ENCODE measurements at places on chromosomes 6 and 20.

GRCh38 chr6:145539831-145540230, 195.5 kb downstream of the EPM2A start:
- DNase-seq, result no peak

- no peak for DNase-seq
Measured at GRCh38 chr6:157215717-157216116, 107.6 kb downstream of the TMEM242 start.

- DNase-seq, result no peak
Measured at GRCh38 chr6:124482071-124482491, 480.2 kb upstream of the RNF217 start.

DNA sequence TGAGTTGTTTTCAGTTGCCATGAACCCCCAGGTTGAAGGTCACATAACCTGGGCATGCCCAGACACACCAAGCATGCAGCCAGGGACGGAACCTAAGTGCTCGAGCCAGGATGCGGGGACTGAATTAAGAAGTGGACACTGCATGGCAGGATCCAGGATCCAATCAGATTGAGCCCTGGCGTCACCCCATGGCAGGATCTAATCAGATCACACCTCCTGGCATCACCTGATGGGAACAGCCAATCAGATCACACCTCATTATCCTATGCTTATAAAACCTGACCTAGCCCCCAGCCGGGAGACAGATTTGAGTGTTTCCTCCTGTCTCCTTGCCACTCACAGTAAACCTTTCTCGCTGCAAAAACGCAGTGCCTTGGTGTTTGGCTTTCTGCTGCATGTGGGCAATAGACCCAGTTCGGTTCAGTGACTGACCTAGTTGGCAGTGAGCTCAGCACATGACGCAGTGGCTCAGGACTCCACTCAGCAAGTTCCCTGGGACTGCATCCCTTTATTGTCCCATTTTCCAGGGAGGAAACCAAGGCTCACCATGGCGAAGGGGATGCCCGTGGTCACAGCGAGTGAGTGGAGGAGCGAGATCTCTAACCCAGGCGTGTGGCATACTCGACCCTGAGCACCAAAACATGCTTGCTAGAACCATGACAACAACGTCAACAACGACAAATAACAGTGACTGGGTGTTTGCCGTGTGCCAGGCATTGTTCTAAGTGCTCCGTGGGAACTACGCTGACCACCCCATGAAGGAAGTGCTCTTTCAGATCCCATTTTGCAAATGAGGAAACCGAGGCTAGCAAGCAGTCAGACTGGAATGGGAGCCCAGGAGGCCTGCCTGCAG, 66.3 kb downstream of the RBM38 start:
- DNase-seq, result no peak

GRCh38 chr20:45781391-45781931, 10.2 kb downstream of the WFDC3 start:
- no peak for DNase-seq

DNA sequence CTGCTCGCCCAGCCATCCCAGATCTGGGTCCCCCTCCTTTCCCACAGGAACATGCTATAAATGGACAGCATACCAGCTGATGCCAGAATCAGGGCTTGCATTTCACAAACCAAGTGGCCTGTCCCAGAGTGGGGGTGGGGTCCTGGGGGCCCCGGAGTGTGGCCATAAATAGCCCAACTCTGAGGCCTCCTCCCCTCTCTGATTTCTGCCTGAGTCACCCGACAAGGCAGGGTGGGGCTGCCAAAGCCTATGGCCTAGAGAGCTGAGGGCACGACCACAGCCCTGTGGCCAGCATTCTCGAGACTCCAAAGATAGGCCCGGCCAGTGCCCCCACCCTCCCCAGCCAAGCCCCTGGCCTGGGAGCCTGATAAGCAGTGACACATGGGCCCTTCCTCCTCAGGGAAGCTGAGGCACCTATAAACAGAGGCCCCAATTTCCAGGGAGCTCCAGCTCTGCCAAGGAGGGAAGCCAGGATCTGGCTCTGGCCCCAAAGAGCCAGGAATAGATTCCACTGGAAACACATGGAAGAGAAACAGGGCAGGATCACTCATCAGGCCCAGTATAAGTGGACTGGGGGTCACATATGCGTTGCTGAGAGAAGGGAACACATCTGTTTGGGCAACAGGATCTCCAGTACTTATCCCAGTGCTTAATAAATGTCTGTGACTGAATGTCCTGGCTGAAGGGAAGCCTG, 20.3 kb downstream of the SNTA1 start:
- DNase-seq, result no peak

- DNase-seq, result no peak
Measured at GRCh38 chr20:56501116-56501515, 23.4 kb upstream of the FAM209A start.

DNA sequence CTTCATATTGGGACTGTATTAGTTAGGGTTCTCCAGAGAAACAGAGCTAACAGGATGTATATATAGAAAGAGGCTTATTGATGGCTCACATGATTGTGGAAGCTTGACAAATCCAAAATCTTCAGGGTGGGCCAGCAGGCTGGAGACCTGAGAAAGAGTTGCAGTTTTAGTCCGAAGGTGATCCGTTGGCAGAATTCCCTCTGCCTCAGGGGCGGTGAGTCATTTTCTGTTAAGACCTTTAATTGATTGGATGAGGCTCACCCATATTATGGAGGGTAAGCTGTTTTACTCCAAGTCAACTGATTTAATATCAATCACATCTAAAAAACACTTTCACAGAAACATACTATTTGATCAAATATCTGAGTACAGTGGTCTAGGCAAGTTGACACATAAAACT, 113.6 kb downstream of the FLRT3 start:
- no peak for DNase-seq

GRCh38 chr6:139474145-139475108, 100.0 kb upstream of the CITED2 start:
- peak; percentile 43 for DNase-seq

GRCh38 chr6:152893187-152893586, 89.7 kb downstream of the FBXO5 start:
- DNase-seq, result no peak

GRCh38 chr6:47096211-47096895, 54.2 kb upstream of the ADGRF1 start:
- no peak for DNase-seq

- no peak for DNase-seq
Measured at GRCh38 chr6:39753725-39754045, 28.5 kb upstream of the KIF6 start.

DNA sequence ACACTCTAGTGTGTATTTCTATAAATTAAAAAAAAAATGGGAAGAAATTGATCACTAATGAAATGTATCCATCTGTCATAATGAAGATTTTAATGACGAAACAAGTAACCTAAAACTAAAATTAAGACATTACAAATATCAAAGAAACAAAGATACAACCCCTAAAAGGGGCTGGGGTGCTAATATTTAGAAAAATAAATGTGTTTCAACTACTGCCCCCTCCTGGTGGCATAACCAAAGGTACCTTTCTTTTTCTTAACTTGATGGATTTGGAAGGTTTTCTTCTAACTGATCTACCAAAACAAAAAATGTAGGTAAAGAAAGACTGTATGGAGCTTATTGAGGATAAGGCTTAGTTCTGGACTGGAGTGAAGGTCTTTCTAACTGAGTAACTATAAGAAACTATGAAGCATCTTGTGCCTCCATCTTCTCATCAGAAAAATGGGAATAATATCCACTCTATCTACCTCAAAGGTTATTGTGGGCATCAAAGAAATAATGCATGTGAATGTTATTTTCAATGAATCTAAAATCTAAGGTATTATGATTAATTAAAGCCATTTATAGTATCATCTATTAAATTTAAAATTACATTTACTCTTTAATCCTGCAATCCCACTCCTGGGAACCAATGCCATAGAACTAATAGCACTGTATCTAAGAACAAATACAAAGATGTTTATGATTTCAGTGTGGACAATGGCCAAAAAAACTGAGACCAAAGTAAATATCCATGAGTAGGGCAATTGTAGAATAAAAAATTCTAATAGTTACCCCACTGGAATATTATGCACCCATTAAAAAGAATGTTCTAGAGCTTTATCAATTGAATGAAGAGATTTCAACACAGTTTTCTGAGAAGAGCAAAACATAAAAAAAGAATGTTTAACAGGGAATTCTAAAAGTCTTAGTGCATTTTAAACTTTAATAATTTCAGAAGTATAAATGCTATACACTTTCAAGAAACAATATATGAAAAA, 117.2 kb downstream of the BACH2 start:
- no peak for DNase-seq

- no peak for DNase-seq
Measured at GRCh38 chr6:15065261-15065989, 180.4 kb upstream of the JARID2 start.

GRCh38 chr6:30887901-30888815, 3.8 kb downstream of the DDR1 start:
- no peak for DNase-seq

- DNase-seq, result no peak
Measured at GRCh38 chr6:33634946-33635345, 13.8 kb downstream of the ITPR3 start.

DNA sequence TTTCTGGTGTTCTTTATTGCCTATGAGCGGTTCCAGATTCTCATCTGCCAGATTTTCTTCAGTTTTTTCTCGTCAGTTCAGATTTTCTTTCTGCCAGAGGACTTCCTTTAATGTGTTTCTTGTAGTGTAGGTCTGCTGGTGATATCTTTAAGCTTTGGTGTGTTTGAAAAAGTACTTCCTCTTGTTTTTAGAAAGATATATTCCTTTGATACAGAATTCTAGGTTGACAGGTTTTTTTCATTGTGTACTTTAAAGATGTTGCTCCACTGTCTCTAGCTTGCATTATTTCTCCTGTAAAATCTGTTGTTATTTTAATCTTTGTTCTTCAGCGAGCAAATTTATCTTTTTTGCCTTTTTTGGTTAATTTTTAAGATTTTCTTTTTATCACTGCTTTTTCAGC, 36.9 kb downstream of the ASXL1 start:
- DNase-seq, result no peak

GRCh38 chr6:156622185-156622584, 155.0 kb upstream of the ARID1B start:
- DNase-seq, result no peak

- DNase-seq, result no peak
Measured at GRCh38 chr20:859751-860231, 26.3 kb downstream of the FAM110A start.

- no peak for DNase-seq
Measured at GRCh38 chr6:31882344-31882743, 3.5 kb upstream of the SLC44A4 start.

- DNase-seq, result peak; percentile 76
Measured at GRCh38 chr6:99520855-99521632, 5.8 kb upstream of the USP45 start.

DNA sequence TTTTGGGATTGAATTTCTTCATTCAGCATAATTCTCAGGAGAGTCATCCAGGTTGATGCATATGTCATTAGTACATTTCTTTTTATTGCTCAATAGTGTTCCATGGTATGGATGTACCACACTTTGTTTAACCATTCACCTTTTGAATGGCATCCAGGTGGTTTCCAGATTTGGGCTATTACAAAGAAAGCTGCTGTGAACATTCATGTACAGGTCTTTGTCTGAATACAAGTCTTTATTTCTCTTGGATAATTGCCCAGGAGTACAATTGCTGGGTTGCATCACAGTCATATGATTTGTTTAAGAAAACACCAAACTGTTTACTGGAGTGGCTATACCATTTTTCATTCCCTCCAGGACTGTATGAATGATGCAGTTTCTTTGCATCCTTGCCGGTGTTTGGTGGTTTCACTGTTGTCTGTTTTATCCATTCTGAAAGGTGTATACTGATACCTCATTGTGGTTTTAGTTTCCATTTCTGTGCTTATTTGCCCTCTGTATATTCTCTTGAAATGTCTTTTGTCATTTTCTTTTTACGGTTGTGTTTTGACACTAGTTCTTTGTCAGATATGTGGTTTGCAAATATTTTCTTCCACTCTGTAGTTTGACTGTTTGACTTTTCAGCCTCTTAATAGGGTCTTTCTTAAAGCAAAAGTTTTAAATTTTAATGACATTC, 8.8 kb downstream of the CDKAL1 start:
- peak; percentile 99 for DNase-seq

- no peak for DNase-seq
Measured at GRCh38 chr6:170345662-170346061, 39.1 kb downstream of the FAM120B start.

- no peak for DNase-seq
Measured at GRCh38 chr6:33827546-33828451, 24.0 kb upstream of the MLN start.

DNA sequence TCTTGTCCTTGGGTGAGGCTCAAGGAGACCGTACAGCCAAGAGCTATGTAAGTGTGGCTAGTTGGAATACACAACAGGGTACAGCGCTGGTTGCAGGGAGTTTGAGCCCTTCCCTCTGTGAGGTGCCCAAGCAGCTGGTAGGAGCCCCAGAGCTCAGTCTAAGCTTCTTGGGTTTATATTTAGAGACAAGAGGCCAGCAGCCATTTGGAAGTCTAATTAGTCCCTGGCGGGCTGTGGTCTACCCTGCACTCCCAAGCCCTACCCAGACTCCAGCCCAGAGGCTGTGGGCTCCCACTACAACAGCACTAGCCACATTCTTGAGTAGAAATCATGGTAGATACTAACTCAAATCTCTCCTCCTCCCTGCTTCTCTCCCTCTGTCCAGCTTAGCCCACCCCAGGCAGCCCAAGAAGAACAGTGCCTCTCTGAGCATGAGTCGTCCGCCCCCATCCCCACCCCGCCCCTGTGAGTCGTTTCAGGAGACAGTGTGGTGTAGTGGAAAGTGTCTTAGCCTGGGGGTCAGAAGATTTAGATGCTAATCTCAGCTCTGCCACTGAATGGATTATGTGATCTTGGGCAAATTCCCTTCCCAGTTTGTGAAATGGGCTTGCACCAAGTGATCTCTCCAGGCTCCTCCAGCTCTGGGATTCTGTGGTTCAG, 37.8 kb downstream of the EIF2S2 start:
- DNase-seq, result no peak

DNA sequence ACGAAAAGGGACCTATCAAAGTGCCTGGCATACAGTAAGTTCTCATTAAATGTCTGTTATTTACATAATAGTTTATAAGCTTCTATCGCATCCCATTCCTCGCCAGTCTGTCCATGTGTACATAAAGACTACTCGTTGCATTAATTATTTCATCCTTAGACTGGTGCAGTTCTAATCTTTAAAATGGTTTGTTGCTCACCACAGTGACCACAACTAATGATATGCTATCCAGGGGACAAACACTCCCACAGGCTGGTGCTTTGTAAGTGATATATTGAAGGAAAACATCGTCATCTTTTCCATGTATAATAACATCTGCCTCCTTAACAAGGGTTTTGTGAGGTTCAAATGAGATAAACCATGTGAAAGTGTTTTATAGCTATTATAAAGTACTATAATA, 39.0 kb upstream of the HBS1L start:
- no peak for DNase-seq

- no peak for DNase-seq
Measured at GRCh38 chr6:558959-559358, 97.9 kb downstream of the HUS1B start.

GRCh38 chr6:117481926-117482239, 591 bp upstream of the DCBLD1 start:
- peak; percentile 26 for DNase-seq

DNA sequence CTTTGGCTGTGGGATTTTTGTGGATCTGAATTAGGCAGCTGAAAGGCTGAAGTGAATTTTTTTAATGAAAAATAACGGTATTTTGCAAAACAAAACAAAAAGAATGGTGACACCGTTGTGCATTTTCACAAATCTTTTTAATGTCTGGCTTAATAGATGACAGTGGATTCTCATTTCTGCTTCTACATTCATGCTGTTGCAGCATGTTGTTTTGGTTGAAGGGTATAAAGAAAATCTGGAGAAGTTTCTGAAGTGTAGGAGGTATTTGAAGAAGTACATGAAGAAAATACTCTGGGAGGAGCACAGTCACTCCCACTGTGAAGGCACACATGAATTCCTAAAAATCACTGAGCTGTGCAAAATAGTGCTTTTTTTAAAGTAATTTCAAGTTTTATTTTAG, 3.1 kb upstream of the MAP3K5 start:
- DNase-seq, result no peak

Data from NCI-H748 treated with DMSO at 0.1 percent for 48 hours (cell line).